ENCODE measurements at places on chromosomes 7 and 10. TPM values are rescaled to one million over a fixed set of nuclear protein-coding genes. Genes with fewer than 3 reads are reported as not detected.

DNA sequence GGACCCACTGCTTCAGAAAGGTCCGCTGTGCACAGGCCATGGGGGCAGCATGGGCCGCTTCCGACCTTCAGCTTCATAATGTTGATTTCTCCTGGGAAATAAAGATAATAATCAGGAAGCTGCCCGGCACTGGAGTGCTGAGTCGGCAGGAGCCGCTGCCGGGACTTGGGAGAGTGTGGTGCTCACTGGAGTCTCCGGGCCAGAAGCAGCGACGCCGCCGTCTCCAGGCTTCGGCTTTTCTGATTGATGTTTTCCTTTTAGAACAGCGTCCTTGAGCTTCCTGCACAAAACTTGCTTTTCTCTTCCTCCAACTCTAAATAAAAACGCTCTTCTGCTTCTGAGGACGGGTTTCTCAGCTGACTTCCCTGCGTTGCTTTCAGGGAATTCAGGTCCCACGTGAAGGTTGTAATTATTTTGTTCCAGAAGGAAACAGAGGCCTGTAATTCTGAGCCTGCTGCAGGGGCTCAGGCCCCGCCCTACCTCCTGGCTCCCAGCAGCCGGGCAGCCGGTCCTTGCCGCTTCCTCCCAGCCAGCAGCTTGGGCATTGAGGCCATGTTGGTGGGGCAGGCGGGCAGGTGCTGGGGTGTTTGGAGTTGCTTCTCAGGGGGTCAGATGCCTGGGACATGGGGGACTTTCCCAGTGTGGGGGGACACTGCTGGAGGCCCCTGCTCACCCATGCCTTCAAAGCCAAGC lies 14.7 kb downstream of the PWWP2B start:
- no peak for ATAC-seq

DNA sequence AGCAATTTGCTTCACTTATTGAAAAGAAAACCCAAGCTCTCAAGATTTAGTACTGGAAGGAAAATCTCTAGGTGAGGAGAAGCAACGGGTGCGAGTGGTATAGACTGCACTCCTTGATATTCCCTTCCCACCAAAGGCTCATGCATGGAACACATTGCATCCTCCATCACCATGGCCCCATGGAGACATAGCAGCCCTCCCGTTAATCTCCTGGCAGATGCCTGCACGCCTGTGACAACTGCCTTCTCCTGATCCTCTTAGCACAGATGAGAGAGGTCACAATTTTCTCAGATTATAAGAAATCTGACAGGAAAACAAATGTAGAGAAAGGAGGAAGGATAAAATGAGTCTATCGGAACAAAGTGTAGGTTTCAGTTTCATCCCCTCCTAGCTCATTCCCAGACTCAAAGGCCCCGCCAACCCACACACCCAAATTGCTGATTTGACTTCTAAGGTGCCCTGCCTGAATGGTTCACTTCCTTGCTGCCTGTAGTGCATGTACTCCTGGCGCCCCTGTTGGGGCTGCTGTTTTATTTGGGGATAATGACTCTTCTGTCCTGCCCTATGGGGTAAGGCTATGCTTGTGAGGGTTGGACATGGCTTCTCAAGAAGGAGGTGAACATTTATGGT lies 50.0 kb downstream of the PLXNA4 start:
- peak; percentile 81 for ATAC-seq

- ATAC-seq = no peak
These were observed 12.6 kb downstream of the DHX32 start for GRCh38 chr10:125868372-125868975.

The UCMA gene
- total RNA-seq = not detected

DNA sequence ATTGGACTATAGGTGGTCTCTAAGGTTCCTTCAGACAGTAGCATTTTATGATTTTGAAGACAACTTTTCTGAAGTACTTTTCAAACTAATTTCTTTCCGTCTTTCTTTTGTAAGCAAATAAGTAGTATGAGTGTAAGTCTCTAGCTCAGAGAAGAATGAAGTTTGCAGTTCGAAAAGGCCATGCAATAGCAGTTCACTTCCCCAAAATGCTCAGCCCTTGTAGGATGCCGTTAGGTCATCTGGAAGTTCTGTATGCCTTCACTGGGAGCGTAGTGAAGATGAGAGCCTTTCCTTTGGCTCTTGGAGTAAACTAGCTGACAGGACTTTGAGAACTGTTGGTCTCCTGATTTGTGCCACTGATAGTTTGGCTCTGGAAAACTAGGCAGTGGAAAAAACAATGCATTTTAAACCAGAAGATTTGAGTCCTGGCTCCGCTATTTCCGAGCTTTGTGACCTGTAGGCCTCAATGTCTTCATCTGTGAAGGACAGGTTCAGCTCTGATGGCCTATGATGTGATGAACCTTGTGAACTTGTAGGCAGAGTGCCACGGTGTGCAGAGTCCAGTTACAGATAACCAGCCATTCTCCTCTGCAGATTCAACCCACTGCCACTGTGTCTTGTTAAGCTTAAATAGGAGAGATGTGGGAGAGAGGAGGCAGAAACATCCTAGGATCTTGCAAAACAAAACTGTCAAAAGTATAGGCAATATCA lies 18.8 kb downstream of the SGPL1 start:
- no peak for ATAC-seq

All from activated T-helper 17 cell treated with anti-CD3 and anti-CD28 coated beads, Interleukin-2, amount 50 U/mL, for 72 hours (primary cell).